ENCODE measurements at places on chromosomes 2 and 18.

- H3K4me3 ChIP-seq, result no peak overlapping the region
- H3K27ac ChIP-seq, result no peak overlapping the region
- no peaks in the 10 kb centered on the region for H3K27me3 ChIP-seq
Observed at GRCh38 chr2:9232886-9233285, 26.3 kb downstream of the ASAP2 start.

GRCh38 chr2:118817469-118817868 lies 30.0 kb downstream of the EN1 start:
- H3K4me3 ChIP-seq, result no peak overlapping the region
- no peak for DNase-seq
- no peak overlapping the region for H3K27ac ChIP-seq

GRCh38 chr2:122132147-122132691 lies 376.8 kb downstream of the TSN start:
- no peaks in the 10 kb centered on the region for H3K27me3 ChIP-seq
- no peaks in the 10 kb centered on the region for H3K4me1 ChIP-seq
- no peak overlapping the region for H3K27ac ChIP-seq
- H3K36me3 ChIP-seq, result no peaks in the 10 kb centered on the region

GRCh38 chr2:217356781-217357180 lies 496.9 kb upstream of the TNP1 start:
- H3K36me3 ChIP-seq, result no peaks in the 10 kb centered on the region
- no peak overlapping the region for H3K4me3 ChIP-seq
- H3K4me1 ChIP-seq, result no peaks in the 10 kb centered on the region
- H3K27ac ChIP-seq, result no peak overlapping the region

- H3K4me3 ChIP-seq, result no peak overlapping the region
- H3K27ac ChIP-seq, result no peak overlapping the region
- peaks cover 5% of the 10 kb centered on the region for H3K4me1 ChIP-seq
- H3K36me3 ChIP-seq, result no peaks in the 10 kb centered on the region
Observed at GRCh38 chr2:105324101-105324500, 5.4 kb downstream of the TGFBRAP1 start.

- H3K4me1 ChIP-seq, result no peaks in the 10 kb centered on the region
- H3K4me3 ChIP-seq, result no peak overlapping the region
- H3K27ac ChIP-seq, result no peak overlapping the region
- H3K36me3 ChIP-seq, result no peaks in the 10 kb centered on the region
- no peaks in the 10 kb centered on the region for H3K27me3 ChIP-seq
Observed at GRCh38 chr2:16284941-16285625, 344.7 kb downstream of the MYCN start.

GRCh38 chr2:233997707-233998106 lies 52.8 kb upstream of the SPP2 start:
- H3K27me3 ChIP-seq, result no peaks in the 10 kb centered on the region
- peak; percentile 28 for DNase-seq
- H3K4me1 ChIP-seq, result peaks cover 4% of the 10 kb centered on the region
- 0 out of 2 replicates have a peak, but pooled peaks cover 3% of the 10 kb centered on the region for H3K36me3 ChIP-seq
- no peak overlapping the region for H3K27ac ChIP-seq

DNA sequence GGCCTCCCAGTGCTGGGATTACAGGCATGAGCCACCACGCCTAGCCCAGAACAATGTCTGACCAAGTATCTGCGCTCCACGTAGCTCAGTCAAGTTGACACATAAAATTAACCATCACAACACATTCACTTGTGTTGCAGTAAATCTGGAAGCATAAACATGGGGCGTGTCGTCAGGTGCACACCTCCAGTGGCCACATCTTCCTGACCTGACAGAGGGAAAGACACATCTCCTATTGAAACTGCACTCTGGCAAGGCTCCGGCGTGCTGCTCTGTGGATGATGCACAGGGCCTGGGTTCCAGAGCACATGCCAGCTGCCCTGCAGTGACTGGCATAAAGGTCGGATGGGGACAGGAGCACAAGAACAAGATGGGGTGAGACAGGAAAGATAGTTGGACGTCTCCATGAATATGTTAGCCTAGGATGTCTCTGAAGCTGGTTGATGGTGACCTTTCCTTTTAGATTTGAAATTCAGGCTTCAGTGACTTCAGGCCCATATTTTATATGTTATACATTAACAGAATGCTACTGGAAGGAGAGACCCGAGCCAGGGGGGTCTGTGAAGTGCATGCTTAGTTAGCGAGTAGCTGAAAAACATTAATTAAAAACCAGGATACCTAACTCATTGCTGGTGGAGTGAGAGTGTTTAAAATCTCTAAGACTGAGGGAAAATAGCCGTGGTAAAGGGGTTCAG lies 10.9 kb downstream of the IMPA2 start:
- no peak overlapping the region for H3K27ac ChIP-seq
- H3K36me3 ChIP-seq, result no peaks in the 10 kb centered on the region
- H3K4me3 ChIP-seq, result no peak overlapping the region
- H3K4me1 ChIP-seq, result peaks cover 16% of the 10 kb centered on the region

GRCh38 chr2:39000552-39000951 lies 110.9 kb downstream of the ARHGEF33 start:
- H3K27ac ChIP-seq, result no peak overlapping the region
- H3K4me3 ChIP-seq, result no peak overlapping the region
- peaks cover 6% of the 10 kb centered on the region for H3K36me3 ChIP-seq
- peaks cover 4% of the 10 kb centered on the region for H3K4me1 ChIP-seq
- DNase-seq, result no peak

Measured in H1 (cell line).